Testis (tissue), 5 donors: ENCODE measurements at places on chromosomes 3 and 15. TPM values are rescaled to one million over a fixed set of nuclear protein-coding genes. Genes with fewer than 3 reads are reported as not detected.

GRCh38 chr15:85691350-85692240 is 103.1 kb downstream of the KLHL25 start:
- no peak for DNase-seq
- H3K36me3 ChIP-seq, result no peaks in the 10 kb centered on the region
- H3K27ac ChIP-seq, result peak overlapping the region; percentile 14

DNA sequence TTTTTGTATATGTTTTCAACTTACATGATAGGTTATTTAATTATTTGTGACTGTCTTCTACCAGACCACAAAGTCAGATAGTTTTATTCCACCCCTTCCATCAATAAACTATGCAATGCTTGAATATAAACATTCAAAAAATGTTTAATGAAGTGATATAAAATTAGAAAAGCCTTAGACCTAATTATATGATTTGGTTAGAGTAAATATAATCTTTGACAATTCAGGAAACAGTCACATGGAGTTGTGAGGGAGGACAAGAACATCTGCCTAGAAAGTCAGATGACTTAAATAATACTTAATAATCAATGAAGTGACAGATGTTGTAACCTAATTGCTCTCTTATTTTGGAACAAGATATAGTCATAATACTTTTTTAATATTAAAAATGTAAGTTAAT is 710.3 kb downstream of the ZBBX start:
- no peak for DNase-seq
- no peaks in the 10 kb centered on the region for H3K27me3 ChIP-seq
- no peak overlapping the region for H3K27ac ChIP-seq
- H3K4me3 ChIP-seq, result no peak overlapping the region
- no peaks in the 10 kb centered on the region for H3K36me3 ChIP-seq
- no peaks in the 10 kb centered on the region for H3K4me1 ChIP-seq

DNA sequence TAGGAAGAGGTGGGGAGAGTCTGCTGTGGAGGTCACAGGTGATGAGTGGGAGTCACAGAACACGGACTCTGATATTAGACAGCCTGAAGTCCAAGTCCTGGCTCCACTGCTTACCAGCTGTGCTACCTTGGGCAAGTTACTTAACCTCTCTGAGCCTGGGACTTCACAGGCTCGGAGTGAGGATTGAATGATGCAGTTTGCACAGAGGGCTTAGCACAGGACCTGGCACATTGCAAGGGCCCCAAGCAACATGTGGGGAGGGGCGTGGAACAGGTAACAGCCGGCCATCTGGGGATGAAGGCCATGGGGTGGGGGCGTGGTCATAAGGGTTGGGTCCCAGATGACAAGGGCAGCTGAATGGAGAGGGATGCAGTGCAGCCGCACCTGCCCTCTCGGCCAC is 4.3 kb upstream of the ITIH3 start:
- no peak overlapping the region for H3K27ac ChIP-seq
- H3K36me3 ChIP-seq, result no peaks in the 10 kb centered on the region
- DNase-seq, result no peak
- H3K27me3 ChIP-seq, result no peaks in the 10 kb centered on the region

GRCh38 chr3:175546115-175546514 is 687.0 kb downstream of the NAALADL2 start:
- H3K4me1 ChIP-seq, result no peaks in the 10 kb centered on the region
- H3K27ac ChIP-seq, result no peak overlapping the region
- no peak overlapping the region for H3K4me3 ChIP-seq
- no peaks in the 10 kb centered on the region for H3K27me3 ChIP-seq

- no peaks in the 10 kb centered on the region for H3K27me3 ChIP-seq
- H3K36me3 ChIP-seq, result no peaks in the 10 kb centered on the region
Observed at GRCh38 chr3:37770336-37770735, 91.3 kb upstream of the CTDSPL start.

GRCh38 chr3:42504334-42505127 is 2.1 kb downstream of the VIPR1 start:
- H3K4me3 ChIP-seq, result no peak overlapping the region
- no peaks in the 10 kb centered on the region for H3K36me3 ChIP-seq
- peaks cover 10% of the 10 kb centered on the region for H3K4me1 ChIP-seq
- no peak overlapping the region for H3K27ac ChIP-seq
- DNase-seq, result no peak

GRCh38 chr3:124950026-124950425 is 15.5 kb upstream of the MUC13 start:
- DNase-seq, result no peak
- no peak overlapping the region for H3K27ac ChIP-seq
- H3K4me1 ChIP-seq, result no peaks in the 10 kb centered on the region
- no peaks in the 10 kb centered on the region for H3K36me3 ChIP-seq

- H3K36me3 ChIP-seq, result no peaks in the 10 kb centered on the region
- DNase-seq, result no peak
- no peak overlapping the region for H3K4me3 ChIP-seq
- no peaks in the 10 kb centered on the region for H3K27me3 ChIP-seq
Observed at GRCh38 chr3:54931182-54931581, 3.3 kb upstream of the LRTM1 start.

DNA sequence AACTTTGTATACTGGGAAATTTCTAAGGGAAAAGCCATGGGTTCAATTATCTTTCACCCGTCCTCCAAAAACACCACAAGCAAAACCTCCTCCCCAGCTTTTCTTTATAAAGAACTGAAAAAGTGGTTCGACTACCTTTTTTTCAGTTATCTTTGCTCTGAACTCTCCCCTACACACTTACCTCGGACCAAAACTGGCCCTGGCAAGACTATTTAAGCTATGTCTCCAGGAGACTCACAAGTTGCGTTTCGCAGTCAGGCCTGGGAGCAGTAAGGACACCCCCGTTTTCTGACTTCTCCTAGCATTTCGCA is 645 bp downstream of the COPS2 start:
- H3K4me3 ChIP-seq, result peak overlapping the region; percentile 93
- no peak for DNase-seq
- H3K4me1 ChIP-seq, result peaks cover 10% of the 10 kb centered on the region
- H3K27me3 ChIP-seq, result no peaks in the 10 kb centered on the region
- no peaks in the 10 kb centered on the region for H3K36me3 ChIP-seq

GRCh38 chr3:110965976-110966375 is 105.6 kb upstream of the NECTIN3 start:
- no peak for DNase-seq
- no peak overlapping the region for H3K4me3 ChIP-seq
- no peaks in the 10 kb centered on the region for H3K27me3 ChIP-seq
- no peaks in the 10 kb centered on the region for H3K4me1 ChIP-seq
- no peaks in the 10 kb centered on the region for H3K36me3 ChIP-seq

DNA sequence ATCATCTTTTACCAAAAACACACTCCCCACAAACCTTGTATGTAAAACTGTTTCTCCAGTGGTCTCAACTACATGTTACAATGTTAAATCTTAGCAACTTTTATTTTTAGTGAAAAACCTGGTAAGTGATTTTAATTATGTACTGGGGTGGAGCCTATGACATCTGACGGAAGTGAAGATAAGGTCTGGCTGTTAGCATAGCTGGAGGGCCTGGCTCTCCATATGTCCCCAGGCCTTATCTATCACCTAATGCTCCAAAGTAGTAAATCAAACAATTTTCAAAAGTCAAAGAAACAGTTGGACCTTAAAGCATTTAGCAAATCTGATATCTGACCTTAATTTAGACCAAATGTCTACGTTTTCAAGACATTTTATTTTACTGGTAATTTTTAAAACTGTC is 173.6 kb upstream of the SMAD3 start:
- H3K4me1 ChIP-seq, result no peaks in the 10 kb centered on the region
- H3K4me3 ChIP-seq, result no peak overlapping the region
- H3K27me3 ChIP-seq, result no peaks in the 10 kb centered on the region
- peak; percentile 10 for DNase-seq

DNA sequence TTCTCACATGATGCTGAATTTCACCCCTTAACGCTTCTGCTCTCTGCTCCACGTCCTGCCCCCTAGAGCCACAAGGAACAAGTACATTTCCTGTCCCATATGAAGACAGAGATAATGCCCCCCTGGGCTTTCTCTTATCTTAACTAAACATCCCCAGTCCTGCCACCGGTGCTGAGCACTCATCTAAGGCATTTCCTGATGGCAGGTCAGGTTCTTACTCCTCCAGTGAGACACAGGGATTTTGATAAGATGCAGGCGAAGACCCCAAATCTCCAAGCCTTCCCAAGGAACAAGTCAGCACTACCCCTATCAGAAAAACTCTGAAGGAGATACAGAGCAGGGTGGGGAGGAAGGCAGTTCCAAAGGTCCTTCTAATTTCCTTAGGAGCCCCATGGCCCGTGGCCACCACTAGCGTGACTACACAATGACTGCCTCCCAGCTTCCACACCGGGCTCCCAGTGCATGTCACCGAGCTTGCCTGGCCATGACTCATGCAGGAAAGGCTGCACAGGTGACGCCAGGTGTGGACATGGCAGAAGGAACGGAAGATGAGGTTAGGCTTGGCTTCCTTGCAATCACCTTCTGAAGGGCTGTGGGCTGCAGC is 152.9 kb downstream of the XXYLT1 start:
- H3K4me1 ChIP-seq, result peaks cover 11% of the 10 kb centered on the region
- no peaks in the 10 kb centered on the region for H3K27me3 ChIP-seq

GRCh38 chr3:74173090-74173489 is 441.4 kb downstream of the CNTN3 start:
- no peak overlapping the region for H3K27ac ChIP-seq
- no peak overlapping the region for H3K4me3 ChIP-seq
- H3K36me3 ChIP-seq, result no peaks in the 10 kb centered on the region
- DNase-seq, result no peak
- H3K27me3 ChIP-seq, result no peaks in the 10 kb centered on the region

- H3K27me3 ChIP-seq, result no peaks in the 10 kb centered on the region
- DNase-seq, result peak; percentile 93
- H3K4me1 ChIP-seq, result peaks cover 41% of the 10 kb centered on the region
- peak overlapping the region; percentile 53 for H3K27ac ChIP-seq
- H3K4me3 ChIP-seq, result no peak overlapping the region
- H3K36me3 ChIP-seq, result no peaks in the 10 kb centered on the region
Observed at GRCh38 chr15:64507293-64507802, 47.0 kb downstream of the ZNF609 start.

DNA sequence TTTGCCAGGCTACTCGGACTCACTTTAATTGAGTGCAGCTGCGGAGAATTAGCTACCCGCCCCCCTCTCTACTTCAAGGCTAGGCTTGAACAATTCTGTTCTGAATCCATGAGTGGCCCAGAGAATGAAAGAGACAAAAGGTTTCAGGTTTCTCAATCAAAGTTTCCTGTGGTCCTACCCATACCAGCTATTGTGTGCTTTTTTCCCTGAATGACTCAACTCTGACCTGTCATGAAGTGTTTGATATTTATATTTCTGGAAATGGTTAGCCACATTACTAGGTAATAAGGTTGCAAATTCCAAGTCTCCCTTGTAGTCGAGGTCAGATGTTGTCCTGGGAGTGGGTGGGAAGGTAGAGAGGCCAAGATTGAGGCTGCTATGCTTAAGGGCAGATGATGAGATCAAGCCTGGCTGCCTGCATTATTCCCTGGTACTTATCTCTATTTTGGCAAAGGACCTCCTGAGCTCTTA is 392.7 kb upstream of the TBL1XR1 start:
- H3K4me3 ChIP-seq, result no peak overlapping the region
- no peak for DNase-seq
- no peaks in the 10 kb centered on the region for H3K4me1 ChIP-seq
- no peak overlapping the region for H3K27ac ChIP-seq

Gene CLN6
- 39.7 TPM for total RNA-seq

Gene PLSCR4
- 96.3 TPM for total RNA-seq

Gene CCDC9B
- total RNA-seq, result 36.8 TPM

Gene ZNF662
- total RNA-seq, result 23.5 TPM

Gene CHST13
- total RNA-seq, result 13.3 TPM

Gene PIK3CA
- 20.8 TPM for total RNA-seq

Gene NRROS
- 2.8 TPM for total RNA-seq

Gene U2SURP
- total RNA-seq, result 112 TPM

Gene ZNF860
- 4.0 TPM for total RNA-seq

Gene ADAMTS17
- 12.4 TPM for total RNA-seq

Gene TGFBR2
- total RNA-seq, result 26.1 TPM

Gene CDC25A
- total RNA-seq, result 46.3 TPM
